ENCODE measurements at places on chromosomes 13 and 19.

GRCh38 chr19:574658-575526, 2.5 kb downstream of the BSG start:
- no peak for DNase-seq

- DNase-seq = peak; percentile 52
These were observed 9.3 kb downstream of the PLEKHF1 start for GRCh38 chr19:29674374-29675119.

- no peak for DNase-seq
These were observed 14.4 kb downstream of the MEF2B start for GRCh38 chr19:19155495-19156219.

GRCh38 chr19:52533901-52534300, 6.4 kb downstream of the ZNF808 start:
- no peak for DNase-seq

DNA sequence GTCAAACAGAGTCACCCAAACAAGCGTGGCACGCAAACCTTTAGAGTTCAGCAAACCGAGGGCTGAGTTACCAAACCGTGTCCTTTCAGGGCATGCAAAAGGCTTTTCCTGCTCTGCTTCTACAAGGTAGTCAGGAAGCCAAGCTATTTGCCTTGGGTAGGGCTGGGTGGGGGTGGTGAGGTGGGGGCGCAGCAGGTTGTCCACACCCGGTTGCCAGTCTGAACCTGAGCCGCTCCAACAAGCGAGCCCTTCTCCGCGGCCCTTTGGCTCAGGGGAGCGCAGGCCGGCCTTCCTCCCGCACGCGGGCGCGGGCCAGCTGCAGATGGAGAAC, 347 bp upstream of the CLDN10 start:
- DNase-seq = no peak

- no peak for DNase-seq
These were observed 10.3 kb upstream of the RNF113B start for GRCh38 chr13:98187155-98187964.

DNA sequence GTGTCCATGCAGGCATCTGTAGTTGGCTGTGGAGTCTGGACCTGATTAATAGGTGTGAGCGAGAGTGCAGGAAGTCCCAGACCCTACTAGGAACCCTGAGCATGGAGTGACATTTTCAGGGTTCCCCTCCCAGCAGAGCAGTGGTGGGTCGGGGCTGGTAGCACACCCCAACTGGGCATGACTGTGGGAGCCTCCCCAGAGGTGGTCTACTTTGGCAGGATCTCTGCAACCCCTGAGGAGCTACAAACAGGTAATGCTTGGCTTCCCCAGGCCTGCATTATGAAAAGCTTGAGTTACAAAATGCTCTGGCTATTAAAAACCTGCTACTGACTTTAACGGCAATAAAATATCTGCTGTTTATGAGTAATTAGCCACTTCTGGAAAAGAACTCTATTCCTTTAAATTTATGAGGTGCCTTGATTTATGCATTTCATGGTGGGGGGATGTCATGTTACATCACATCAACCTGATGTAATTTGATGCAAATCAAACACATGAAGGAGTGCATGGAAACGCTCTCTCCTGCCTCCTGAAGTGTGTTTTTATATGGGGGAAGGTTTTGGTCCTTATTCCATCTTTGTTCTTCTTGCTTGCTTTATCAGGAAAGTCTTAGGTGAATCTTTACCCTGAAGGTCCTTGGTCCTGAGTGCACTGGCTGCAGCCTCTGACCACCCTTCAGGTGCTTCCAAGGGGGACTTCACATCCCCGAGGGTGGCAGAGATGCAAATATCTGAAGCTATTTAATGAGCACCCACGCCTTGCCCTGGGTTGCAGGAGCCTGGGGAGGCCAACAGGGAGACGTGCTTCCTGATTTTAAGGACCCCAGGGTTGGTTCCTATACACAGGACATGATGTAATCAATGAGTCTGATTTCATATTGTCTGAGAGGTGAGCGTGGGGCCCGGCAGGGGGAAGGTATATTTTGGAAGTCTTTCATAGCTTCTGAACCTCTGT, 54.0 kb downstream of the ZNF536 start:
- no peak for DNase-seq

- no peak for DNase-seq
These were observed 572 bp downstream of the UCHL3 start for GRCh38 chr13:75550159-75550567.

DNA sequence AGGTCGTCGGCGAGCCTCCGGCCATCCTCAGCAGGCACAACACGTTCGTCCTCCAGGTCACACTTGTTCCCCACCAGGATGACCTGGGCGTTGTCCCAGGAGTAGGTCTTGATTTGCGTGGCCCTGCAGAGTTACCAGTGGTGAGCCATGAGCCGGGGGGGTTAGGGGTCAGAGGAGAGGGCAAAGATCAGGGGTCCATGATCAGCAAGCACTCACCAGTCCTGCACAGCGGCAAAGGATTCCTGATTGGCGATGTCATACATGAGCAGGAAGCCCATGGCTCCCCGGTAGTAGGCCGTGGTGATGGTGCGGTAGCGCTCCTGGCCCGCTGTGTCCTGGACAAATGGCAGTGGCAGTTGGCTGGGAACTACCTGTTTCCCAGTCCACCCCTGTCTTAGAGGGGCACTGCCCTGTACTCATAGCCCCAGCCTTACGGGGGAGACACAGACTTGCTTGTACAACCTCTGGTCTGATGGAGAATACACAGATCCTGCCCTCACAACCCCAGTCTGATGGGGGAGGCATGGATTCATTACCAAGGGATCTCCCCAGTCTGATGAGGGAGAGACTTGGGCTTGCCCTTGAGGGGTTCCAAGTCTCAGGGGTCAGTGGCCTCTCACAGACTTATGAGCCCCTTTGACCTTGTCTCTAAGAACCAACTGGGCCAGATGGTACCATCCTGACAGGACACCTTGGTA, 3.9 kb downstream of the RAB3D start:
- no peak for DNase-seq

- DNase-seq = no peak
These were observed 141.3 kb downstream of the FGF9 start for GRCh38 chr13:21812192-21812626.

DNA sequence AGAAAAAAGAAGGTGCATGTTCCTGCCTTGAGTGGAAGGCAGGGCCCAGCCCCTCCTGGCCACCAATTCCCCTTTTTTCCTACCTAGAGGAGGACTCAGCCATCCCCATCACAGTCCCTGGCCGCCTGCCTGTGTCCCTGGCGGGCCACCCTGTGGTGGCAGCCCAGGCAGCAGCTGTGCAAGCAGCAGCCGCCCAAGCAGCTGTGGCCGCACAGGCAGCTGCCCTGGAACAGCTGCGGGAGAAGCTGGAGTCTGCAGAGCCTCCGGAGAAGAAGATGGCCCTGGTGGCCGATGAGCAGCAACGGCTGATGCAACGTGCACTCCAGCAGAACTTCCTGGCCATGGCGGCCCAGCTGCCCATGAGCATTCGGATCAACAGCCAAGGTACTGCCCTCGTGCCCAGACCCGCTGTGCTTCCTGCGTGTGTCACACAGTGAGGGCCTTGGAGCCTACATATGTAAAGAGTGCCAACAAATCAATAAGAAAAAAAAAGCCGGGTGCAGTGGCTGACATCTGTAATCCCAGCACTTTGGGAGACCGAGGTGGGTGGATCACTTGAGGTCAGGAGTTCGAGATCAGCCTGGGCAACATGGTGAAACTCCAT, 17.6 kb upstream of the WDR18 start:
- DNase-seq = no peak

DNA sequence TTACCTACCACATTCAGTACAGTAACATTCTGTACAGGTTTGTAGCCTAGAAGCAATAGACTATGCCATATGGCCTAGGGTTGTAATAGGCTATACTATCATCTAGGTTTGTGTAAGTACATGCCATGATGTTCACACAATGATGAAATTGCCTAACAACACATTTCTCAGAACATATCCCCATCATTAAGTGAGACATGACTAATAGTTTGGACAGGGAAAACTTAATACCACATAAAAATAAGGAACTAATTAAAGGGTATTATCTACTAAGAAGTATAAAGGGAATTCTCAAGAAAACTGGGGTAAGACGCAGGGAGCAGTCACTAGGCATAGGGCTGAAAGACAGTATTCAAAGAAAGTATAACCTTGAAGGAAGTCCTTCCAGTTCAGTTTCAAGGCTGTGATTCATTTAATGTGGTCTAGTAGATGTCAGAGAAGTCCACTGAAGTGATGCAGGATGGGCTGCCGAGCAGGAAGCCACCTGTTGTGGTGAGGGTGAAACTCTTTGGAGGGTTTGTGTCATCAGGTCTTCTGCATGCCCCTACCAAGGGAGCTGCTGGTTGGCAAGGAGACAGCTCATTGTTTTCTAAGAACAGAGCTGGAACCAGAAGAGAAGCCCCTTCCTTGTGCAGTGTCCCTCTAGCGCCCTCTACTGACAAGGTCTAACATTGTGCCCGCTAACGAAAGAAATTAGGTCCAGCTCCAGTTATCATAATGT, 122.9 kb downstream of the OLFM4 start:
- DNase-seq = peak; percentile 55

GRCh38 chr19:28042516-28042915, 1170.4 kb downstream of the UQCRFS1 start:
- no peak for DNase-seq

DNA sequence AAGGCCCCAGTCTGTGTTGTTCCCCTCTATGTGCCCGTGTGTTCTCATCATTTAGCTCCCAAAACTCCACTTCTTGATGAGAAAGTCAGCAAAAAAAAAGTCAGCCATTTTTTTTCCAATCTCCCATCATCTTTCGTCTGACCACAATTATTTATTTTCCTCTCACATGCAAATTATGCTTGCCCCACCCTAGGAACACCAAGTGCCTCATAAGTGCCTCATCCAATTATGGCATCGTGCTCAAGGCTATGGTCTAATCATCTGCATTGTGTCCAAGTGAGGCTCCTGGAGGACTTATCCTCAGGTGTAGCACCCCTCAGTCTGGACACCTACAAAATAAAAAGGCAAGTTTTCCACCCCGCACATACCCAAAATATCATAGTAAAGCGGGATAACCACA, 20.8 kb upstream of the IPO5 start:
- DNase-seq = no peak

- DNase-seq = no peak
These were observed 802 bp downstream of the BCAM start for GRCh38 chr19:44809577-44810233.

- DNase-seq = no peak
These were observed 1.9 kb upstream of the CACNG8 start for GRCh38 chr19:53960886-53961285.

GRCh38 chr13:97321616-97322321, 99.6 kb downstream of the MBNL2 start:
- DNase-seq = no peak

GRCh38 chr13:105567951-105568525, 967.4 kb downstream of the EFNB2 start:
- no peak for DNase-seq

- DNase-seq = no peak
These were observed 893.4 kb downstream of the DIAPH3 start for GRCh38 chr13:59270327-59270726.

All from activated naive CD4-positive, alpha-beta T cell treated with anti-CD3 and anti-CD28 coated beads, Interleukin-2, amount 50 U/mL, for 72 hours (primary cell).